MCF 10A (cell line): ENCODE measurements at places on chromosomes 5 and 9.
A peak's percentile ranks its signal among the peaks of the same experiment; 100 is the strongest.

DNA sequence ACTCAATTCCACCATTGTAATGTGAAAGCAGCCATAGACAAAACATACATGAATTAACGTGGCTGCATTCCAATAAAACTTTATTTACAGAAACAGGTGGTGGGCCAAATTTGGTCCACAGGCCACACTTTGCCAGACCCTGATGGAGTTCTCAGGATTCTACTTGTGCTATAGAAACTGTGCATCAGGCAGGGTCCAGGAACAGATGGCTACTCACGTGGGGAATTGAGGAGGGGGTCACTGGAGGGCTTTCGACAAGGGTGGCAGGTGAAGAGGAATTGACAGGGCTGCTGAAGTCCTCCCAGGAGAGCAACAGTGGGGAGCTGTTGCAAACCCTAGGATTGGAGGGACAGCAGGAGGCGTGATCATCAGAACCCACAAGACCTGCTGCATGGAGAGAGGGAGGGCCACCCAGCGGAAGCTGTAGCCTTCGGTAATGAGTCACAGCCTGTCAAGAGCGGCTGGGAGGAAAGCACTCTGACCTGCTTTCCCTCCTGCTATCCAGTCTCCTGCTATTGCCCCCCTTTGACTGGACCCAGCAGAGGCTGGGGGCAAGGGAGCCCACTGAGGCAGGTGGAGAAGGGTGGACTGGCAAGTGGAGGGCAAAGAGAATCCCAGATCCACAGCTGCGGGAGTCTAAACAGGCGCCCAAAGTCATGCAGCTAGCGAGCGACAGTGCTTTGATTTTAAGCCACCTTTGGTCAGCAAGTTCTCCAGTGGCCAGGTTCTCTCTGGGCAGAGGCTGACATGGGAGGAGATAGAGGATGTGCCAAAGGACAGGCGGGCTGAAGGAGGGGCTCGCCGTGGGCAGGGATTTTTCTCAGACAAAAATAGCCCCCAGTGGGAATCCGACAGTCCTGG, 138.3 kb upstream of the SMIM23 start:
- peak; percentile 78 for DNase-seq

- DNase-seq, result no peak
These were observed 172.7 kb upstream of the RFX3 start for GRCh38 chr9:3698531-3698930.

- DNase-seq, result no peak
These were observed 21.0 kb downstream of the F2R start for GRCh38 chr5:76736679-76737556.

DNA sequence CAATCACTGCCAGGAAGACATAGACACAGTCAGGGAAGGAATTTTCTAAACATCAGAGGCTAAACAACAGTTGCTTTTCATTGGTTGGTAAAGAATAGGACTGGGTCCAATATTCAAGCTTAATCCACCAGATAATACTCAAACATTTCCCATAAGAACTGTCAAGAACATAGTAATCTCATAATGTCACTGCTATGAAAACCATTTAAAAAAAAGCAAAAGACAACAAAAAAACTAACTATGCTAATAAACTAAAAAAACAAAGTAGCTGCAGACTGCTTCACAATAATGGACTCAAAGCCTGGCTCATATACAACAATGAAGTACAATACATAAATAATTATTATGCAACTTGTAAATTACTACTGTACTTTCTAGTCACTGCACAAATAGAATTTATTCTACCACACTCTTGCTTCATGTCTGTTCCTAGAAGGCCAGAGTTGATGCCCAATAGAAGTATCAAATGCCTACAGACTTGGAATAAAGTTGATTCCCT, 148.7 kb downstream of the MLLT3 start:
- DNase-seq, result no peak

DNA sequence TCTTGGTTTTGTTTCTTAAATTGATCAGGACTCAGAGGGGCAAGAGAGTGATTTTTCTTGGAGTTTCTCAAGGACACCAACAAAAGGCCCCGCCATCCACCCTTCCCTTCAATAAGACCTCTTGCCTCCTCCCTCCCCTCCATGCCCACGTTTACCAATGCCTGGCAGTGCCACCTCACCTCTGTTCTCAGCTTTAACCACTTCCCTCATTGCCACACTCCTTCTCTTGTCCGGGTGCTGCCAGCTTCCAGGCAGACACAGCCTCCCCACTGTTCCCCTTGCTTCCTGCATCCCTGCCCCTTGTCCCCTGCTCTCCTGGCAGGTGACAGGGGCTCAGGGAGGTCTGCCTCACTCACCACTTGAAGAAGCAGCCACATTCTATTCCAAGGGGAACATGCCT, 90.8 kb downstream of the LHX2 start:
- DNase-seq, result no peak

GRCh38 chr9:97397220-97397619, 14.7 kb upstream of the TDRD7 start:
- DNase-seq, result no peak

DNA sequence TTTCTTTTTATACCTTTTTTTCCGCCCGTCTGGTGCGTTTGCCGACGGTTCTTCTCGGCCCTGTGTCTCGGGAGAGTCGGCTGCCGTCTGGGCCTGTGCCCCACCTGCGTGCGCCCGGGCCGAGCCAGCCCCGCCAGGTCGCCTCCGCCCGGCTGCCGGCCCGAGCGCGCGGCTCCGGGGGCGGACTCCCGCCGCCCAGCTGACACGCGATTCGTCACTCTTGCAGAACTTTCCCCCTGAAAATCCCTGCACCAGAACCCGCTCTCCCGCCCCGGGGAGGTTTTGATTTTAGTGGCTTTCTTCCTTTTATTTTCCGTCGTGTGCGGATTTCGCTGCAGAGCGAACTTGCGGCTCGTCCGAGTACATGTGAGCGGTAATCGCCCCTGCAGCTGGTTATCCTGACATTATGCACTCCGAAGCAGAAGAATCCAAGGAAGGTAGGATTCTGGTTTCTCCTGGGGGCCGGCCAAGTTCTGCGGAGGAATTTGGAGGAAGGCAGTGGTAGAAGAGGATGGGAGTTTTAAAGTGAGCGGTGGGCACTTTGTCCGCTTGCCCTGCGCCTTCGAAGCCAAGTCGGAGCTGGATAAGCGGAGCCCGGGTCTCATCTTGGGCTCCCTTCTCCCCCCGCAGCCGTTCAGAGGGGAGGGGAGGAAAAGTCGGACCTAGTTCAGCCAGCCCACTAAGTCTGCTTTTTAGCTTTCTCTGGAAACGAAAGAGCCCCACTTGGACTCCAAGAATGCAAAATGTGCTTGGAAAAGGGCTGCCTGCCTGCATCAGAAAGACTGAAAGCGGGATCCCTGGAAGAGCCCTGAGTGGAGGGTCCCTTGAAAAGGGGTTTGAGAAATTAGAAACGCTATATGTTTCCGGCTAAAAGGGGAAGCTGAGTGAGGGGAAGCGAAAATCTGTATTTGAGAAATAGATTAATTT, at the start of gene TNFAIP8:
TNFAIP8 (plus strand) TSS at position 335 of the 927 bp plus-strand sequence; CDS start at position 407, 72 bp downstream.
- peak; percentile 73 for DNase-seq

GRCh38 chr9:124352616-124353015, 62.6 kb downstream of the PSMB7 start:
- DNase-seq, result no peak

DNA sequence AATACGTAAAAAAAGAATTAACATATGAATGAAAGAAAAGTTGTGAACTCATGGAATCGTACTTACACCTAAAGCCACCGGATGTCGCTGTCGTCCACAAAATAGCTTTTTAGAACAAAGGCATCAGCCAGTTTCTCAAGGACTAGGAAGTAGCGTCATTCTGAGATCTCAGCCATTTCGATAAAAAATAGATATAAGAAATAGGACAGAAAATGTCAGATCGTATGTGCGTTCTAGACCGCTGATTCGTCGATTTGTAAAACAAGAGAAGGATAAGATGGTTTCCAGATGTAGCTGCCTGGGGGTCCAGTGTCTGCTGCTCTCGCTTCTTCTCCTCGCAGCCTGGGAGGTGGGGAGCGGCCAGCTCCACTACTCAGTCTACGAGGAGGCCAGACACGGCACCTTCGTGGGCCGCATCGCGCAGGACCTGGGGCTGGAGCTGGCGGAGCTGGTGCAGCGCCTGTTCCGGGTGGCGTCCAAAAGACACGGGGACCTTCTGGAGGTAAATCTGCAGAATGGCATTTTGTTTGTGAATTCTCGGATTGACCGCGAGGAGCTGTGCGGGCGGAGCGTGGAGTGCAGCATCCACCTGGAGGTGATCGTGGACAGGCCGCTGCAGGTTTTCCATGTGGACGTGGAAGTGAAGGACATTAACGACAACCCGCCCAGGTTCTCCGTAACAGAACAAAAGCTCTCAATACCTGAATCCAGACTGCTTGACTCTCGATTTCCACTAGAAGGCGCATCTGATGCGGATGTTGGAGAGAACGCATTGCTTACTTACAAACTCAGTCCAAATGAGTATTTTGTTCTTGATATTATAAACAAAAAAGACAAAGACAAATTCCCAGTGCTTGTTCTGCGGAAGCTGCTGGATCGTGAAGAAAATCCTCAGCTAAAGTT, at the start of gene PCDHA10:
PCDHA10 (plus strand) TSS at position 126 of the 903 bp plus-strand sequence; CDS start at position 278, 152 bp downstream.
- DNase-seq, result peak; percentile 26

GRCh38 chr5:179243333-179243732, 101.9 kb downstream of the ADAMTS2 start:
- DNase-seq, result peak; percentile 23

DNA sequence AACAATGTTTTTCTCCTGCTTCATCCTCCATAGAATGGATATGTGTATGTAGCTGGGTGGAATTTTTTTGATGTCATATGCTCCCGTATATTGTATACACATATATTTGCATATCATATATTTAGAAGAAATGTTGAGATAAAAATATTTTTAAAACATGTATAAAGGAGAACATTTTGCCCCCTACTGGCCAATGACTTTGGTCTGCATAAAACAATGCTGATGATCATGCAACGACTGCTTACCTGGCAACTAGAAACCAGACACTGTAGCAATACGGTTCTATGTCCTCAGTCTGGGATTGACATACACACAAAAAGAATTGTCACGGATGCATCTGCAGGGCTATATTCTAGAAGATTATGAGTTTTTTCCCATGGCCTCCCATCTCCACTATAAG, 503.6 kb downstream of the ELAVL2 start:
- DNase-seq, result peak; percentile 5

GRCh38 chr5:135171336-135171735, 137.3 kb upstream of the PITX1 start:
- no peak for DNase-seq

GRCh38 chr5:95857185-95857945, 34.8 kb upstream of the GLRX start:
- DNase-seq, result peak; percentile 34
